Hepatic stellate cell (primary cell): ENCODE measurements at places on chromosomes 6 and 20.

- no peak for DNase-seq
These were observed 51.0 kb upstream of the IL20RA start for GRCh38 chr6:137095651-137096238.

GRCh38 chr6:69880601-69881000, 14.2 kb downstream of the COL19A1 start:
- DNase-seq: no peak

GRCh38 chr6:104357928-104358327, 501.8 kb downstream of the HACE1 start:
- no peak for DNase-seq

DNA sequence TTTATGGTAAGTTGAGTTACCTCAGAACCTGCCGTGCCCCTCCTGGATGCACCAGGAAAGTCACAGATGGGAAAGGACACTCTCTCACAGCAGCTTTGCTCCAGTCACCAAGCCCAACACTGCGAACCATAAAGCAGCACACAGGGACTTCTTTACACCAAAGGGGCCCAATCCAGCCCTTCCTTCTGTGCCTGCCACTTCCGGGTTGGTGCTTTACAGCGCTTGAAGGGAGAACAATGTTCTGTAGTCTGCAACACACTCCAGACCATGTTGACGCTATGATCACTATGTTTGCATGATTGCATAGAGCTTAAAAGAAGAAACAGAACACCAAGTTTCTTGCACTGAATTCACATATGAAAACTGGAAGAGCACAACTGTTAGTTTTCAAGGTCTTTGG, 57.1 kb downstream of the SERAC1 start:
- no peak for DNase-seq

DNA sequence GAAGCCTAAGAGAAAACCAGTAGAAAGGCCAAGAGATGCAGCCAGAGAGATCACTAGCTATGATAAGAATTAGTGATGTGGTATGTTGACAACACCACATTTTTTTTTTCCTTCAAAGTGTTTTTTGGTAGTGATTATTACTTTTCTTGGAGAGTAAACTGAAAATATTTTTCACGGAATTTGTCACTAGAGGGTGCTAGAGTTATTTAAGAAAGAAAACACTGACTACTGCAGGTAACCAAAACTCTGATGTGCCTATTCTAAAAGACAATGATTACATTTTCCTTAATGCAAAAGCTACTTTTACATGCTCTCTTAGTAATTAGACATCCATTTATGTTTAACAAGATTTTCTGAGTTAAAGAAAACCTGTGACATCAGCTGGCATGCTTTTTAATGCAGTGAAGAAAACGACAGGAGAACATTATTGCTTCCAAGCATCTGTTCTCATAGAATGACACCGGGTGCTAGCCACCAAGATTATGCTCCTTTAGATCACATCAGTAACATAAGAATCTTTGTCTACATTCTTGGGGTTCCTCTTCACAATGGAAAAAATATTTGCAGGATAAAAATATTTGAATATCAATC, 28.8 kb downstream of the RWDD2A start:
- no peak for DNase-seq

DNA sequence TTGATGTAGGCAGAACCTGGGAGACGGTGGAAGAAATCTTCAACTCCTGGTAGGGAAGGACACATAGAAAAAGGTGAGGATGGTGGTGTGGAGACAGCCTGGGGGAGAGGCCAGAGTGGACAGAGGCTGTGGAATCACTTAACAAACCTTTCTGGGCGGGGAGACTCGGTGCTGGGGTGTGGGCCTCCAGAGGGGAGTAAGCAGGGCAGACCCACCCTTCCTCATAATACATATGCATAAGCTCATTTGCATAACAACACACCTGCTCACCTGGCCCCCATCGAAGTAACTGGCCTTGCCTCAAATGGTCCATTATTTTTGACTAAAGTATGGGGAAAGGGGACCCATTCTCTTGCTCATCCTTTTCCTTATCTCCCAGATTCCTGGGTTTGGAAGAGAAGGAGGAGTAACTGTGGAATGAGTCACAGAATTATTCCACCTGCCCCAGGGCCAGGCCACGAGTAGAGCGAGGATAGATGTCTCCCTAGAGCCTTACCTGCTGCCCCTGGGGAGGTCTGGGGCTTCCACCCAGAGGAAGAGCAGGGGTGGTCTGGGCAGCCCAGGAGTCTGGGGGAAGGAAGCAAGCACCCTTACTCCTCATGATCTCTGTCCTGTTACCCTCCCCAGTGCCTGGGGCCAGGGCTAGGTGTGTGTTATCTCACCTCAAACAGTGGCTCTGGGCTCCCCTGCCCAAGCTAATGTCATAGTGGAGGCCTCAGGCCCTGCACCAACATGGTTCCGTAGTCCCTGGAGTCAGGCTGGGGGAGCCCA, 10.7 kb upstream of the VEGFA start:
- DNase-seq: no peak
